ENCODE measurements at places on chromosomes 12 and 14. TPM values are rescaled to one million over a fixed set of nuclear protein-coding genes. Genes with fewer than 3 reads are reported as not detected.

Gene NTS
- 18.9 TPM for total RNA-seq

Gene NGB
- total RNA-seq: not detected

- DNase-seq: peak; percentile 7
Measured at GRCh38 chr12:103301642-103302591, 193.9 kb downstream of the C12orf42 start.

GRCh38 chr12:75816897-75817296 lies 214.7 kb downstream of the PHLDA1 start:
- DNase-seq: no peak

Gene GLT1D1
- 1.8 TPM for total RNA-seq

DNA sequence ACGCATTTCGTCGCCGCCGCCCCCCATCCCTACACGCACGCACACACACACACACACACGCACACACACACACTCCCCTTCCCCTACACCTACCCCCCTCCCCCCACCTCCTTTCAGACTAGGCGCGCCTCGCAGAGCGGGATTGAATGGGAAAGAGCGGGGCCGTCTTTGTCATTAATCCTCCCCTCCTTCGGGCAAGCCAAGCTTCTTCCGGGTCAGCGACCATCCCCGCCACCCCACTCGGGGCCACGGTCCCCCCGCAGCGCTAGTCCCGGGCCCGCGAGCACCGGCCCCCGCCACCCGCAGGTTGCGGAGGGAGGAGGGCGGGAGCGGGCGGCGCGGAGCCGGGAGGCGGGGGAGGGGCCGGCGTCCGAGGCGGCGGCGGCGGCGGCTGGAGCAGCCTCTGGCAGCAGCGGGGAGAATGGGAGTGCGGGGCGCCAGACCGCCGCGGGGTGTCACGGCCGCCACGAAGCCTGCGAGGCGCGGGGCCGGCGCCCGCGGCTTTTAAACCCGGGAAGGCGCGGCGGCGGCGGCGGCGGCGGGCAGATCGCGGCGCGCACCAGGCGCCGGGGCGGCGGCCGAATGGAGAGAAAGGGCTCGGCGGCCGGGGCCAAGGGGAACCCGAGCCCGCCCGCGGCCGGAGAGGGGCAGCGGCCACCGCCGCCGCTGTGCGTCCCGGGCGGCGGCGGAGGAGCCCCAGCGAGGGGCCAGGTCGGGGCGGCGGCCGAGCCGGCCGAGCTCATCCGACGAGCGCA lies at the start of gene TTC9:
TTC9 (plus strand) TSS at position 369 of the 755 bp plus-strand sequence; CDS start at position 583, 214 bp downstream.
- peak; percentile 58 for DNase-seq

DNA sequence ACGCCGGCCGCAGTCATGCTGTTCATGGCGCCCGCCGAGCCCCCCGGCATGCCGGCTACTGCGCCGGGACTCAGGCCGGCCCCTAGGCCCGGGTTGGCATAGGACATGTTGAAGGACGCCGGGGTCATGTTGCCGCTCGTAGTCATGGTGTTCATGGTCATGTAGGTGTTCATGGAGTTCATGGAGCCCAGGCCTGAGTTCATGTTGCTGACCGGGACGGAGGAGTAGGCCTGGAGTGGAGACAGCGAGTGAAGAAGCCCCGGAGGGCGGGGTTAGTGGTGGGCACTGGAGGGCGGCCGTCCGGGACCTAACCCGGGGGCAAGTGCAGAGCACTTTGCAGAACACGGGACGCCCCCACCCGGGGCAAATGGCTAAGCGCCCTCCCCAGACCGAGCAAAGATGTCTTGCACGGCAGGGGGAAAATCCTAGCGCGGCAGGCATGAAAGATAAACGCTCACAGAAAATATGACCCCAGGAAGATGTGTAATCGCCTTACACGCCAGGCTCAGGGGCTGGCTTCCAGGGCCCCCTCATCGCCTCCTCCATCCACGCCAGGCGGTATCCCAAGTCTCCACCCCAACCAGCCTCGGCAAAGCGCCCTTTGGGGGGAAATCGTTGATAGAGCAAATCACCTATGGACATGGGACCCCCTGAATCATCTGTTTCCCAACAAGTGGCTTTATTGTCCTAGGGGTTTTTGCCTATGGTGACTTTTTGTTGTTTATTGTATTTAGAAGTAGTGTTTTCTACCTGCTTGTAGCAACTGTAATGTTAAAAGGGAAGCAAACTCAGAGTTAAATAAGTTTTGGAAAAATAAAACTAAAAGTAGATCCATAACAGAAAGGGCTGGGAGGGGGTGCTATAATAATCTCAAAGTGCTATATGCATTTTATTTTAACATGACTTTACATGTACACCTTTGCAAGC lies 2.3 kb downstream of the FOXA1 start:
- DNase-seq: peak; percentile 53

- no peak for DNase-seq
Measured at GRCh38 chr14:22793976-22794375, 21.3 kb downstream of the SLC7A7 start.

DNA sequence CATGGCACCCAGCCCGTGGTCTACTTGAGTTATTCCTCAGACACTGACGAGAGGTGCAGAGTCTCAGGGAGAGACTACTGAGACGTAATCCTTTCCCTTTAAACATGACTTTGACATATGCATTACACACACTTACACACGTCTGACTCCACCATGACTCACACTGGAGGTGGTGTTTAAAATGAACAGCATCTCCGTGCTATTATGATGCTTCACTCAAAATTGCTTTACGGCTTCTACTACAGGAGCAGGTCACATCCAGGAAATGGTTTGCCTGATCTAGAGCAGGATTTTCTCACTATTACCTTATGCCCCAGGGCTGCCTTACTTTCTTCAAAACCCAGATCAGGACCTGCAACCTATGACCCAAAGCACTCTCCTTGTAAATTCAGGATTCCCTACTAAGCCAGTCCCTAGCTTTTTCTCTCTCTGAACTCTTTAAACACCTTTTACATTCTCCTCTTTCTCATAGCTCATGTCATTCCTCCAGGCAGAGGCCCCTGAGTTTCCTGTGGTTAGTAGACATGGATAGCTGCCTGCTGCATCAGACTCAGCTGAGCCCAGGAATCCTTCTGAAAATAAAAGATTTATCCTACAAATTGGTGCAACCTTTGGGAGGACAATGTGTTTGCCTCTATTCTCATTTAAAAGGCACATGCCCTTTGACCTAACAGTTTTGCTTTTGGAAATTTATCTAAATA lies 31.2 kb downstream of the TMCC3 start:
- peak; percentile 44 for DNase-seq

DNA sequence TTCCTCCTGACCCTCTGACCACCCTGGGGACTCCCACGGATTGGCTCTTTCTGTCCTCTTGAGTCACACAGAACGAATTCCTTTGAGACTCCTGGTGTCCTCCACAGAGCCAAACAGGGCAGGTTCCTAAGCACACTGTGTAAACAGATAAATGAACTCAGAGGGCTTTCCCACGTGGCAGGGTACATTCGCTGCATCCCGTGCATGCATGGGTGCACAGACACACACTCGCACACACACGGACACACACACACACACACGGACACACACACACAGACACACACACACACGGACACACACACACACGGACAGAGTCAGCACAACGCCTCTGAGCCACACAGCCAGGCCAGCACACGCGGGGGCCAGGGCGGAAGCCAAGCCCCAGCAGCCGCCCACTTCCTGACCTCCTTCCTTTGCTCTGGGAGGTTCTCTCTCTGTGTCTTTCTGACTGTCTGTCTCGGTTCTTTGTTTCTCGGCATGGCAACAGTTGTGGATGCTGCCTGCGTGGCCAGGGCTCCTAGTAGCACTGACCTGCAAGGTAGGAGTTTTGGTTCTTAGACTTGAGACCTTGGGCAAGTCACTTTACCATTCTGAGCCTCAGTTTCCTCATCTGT lies 706 bp downstream of the CRACR2A start:
- DNase-seq: peak; percentile 46

Gene POMT2
- total RNA-seq: 13.7 TPM

Gene GUCY2C
- total RNA-seq: 47.6 TPM

Gene TRAF3
- 15.8 TPM for total RNA-seq

- no peak for DNase-seq
Measured at GRCh38 chr12:14784471-14784870, 18.8 kb downstream of the WBP11 start.

DNA sequence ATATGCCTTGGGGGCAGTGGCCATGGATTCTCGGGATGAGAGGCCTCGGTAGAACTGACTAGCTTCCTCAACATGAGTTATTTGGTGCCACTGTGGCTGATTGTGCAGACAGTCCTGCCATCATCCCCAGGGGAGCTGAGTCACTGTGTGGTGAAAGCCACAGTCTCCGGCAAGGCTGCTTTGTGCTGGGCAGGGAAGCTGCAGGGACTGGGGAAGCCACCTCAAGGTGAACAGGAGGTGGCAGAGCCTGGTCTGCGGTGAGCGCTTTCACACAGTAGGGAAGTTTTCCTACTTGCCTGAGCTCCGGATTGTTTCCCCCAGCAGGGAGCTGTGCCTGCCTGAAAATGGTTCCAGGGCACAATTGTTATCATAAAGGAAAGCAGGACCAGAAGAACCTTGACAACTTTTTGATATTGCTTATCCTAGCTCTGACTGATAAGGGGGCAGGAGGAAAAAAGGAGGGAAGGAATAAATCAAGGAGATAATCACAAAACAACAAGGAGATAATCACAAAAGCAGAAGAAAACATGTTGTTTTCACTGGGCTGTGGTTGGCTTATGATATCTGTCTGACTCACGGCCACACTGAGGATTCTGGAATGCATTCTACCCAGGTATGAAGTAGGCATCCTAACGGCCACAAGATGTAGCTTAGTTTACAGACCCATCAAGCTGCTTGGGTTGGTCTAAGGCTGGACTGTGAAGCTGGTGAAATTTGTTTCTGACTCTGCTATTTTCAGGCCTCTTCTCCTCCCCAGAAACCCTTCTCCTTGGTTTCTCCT lies 32.2 kb upstream of the GNG2 start:
- peak; percentile 17 for DNase-seq

DNA sequence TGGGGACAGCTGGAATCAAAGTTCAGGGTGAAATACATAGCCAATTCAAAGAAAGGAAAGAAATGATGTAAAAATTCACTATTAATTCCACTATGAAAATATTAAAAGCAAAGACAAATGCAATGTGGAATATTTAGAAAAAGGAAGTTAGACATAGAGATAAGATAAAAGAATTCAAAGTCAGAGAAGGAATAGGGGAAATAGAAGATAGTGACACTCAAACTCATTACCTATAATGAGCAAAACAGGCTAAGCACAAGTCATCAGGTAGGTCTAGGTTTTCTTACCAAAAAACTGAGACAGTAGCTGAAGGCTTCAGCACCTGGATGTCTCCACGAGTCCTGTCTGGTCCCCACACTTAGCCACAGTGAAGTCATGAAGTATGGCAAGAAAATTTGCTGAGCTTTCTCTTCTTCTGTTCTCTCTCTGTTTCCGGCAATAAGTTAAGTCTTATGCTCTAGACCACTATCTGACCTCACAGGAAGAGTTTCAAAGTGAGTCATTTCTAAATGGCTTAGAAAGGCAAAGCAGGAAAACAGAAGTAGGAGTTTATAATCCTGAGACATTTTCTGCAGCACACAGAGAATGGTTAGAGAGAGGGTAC lies at the start of gene C3AR1:
C3AR1 (minus strand) TSS at position 369 of the 604 bp plus-strand sequence. CDS start 6,174 bp downstream, outside the sequence.
- DNase-seq: peak; percentile 28

GRCh38 chr14:22403296-22403695 lies 185.7 kb downstream of the DAD1 start:
- DNase-seq: no peak

DNA sequence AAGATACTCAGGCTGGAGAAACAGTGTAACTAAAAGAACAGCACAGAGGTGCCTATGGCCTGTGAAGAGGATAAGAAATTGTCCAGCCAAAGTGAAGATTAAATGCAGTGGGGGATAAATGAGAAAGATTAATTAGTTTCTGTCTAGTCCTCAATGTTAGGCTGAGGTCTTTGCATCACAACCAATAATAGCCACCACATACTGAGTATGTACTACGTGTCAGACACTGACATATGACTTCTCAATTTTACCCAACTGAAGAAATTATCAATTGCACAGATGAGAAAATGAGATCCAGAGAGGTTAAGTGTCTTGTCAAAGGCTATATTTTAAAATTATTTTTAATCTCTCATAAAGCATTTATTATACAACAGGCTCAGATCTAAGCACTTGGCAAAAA lies 285.9 kb downstream of the PDZRN4 start:
- no peak for DNase-seq

Gene PLEK2
- total RNA-seq: 4.8 TPM

DNA sequence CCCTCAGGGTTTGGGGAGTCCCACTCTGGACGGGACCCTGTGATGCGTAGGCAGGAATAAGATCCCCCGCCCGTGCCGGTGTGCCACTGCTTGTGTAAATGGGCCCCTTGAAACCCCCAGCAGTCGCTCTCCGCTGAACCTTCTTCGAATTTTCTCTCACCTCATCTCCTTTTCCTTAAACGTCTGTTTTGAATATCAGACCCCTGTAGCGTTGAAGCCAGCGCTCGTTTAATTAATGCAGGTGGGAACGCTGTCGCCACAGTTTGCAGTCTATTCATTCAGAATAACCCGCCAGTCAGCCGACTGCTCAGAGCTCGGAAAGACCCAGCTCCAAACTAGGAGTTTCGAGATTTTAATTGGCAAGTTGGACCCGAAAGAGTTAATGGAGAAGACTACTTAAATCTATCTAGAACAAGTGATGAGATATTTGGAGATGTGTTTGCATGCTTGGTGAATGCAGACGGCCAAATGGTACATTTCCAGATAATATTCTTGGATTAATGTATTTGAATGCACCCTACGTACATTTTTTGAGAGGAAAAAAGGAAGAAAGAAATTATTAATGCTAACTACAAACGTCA lies 739 bp upstream of the PPP2R5E start:
- no peak for DNase-seq

DNA sequence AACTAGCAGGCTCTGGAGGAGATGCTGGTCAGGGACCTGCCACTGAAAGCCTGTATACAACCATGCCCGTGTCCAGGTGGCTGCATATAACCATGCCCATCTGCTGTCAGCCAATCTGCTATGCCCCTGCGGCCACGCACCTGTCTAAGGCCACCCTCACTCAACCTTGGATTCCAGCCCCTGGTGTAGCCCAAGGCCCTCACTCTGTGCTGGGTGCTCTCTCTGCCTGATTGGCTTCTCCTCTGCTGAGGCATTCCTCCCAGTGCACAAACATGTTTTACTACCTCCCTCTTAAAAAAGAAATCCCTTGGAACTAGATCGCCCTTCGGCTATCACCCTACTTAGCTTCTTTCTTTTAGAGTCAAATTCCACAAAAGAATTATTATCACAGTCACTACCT lies 45.5 kb downstream of the ZFP36L1 start:
- no peak for DNase-seq

- DNase-seq: no peak
Measured at GRCh38 chr14:26794731-26795130, 196.9 kb upstream of the NOVA1 start.

Gene ZNF740
- 23.2 TPM for total RNA-seq

GRCh38 chr12:83827193-83827592 lies 1085.4 kb downstream of the SLC6A15 start:
- DNase-seq: no peak
